Placental pericyte (primary cell): ENCODE measurements at places on chromosomes 5 and 9. TPM values are rescaled to one million over a fixed set of nuclear protein-coding genes. Genes with fewer than 3 reads are reported as not detected.

Gene PCDHB11
- total RNA-seq, result under 0.01 and 0.29 TPM in 2 replicates

Gene CFAP90
- 0.22 TPM in 1 of 2 replicates, not detected in the other for total RNA-seq

Gene TRIP13
- total RNA-seq, result 1.5 and 69.1 TPM in 2 replicates

Gene IER5L
- total RNA-seq, result 24.9 and 48.7 TPM in 2 replicates

Gene SLC46A2
- total RNA-seq, result not detected in 2 replicates
